Activated T-helper 2 cell treated with anti-CD3 and anti-CD28 coated beads, Interferon-gamma antibody, Interleukin-2, Interleukin-4, amounts not matched to agents 10 μg/mL and 5 μg/mL and 100 μg/mL, durations not matched to agents 14 hours and 24 hours and 36 hours (primary cell): ENCODE measurements at places on chromosomes 5 and 9. TPM values are rescaled to one million over a fixed set of nuclear protein-coding genes. Genes with fewer than 3 reads are reported as not detected.

The PCDHB7 gene
- total RNA-seq: 0.07 TPM in 1 of 2 replicates, not detected in the other

The NRG2 gene
- total RNA-seq: 0.09 TPM in 1 of 2 replicates, not detected in the other

The AJM1 gene
- 5.0 and 5.1 TPM in 2 replicates for total RNA-seq

The MAMDC4 gene
- total RNA-seq: 19.0 and 21.0 TPM in 2 replicates

The GARIN3 gene
- total RNA-seq: 0.23 and 0.30 TPM in 2 replicates

The SLC38A9 gene
- 19.3 and 22.2 TPM in 2 replicates for total RNA-seq

The PCDHGA8 gene
- 0.07 and 0.23 TPM in 2 replicates for total RNA-seq

The EPB41L4B gene
- 1.5 and 1.6 TPM in 2 replicates for total RNA-seq

The MEIKIN gene
- not detected in 2 replicates for total RNA-seq

The PTGDS gene
- total RNA-seq: not detected in 2 replicates

The TAF11L5 gene
- not detected in 2 replicates for total RNA-seq

The ACTBL2 gene
- total RNA-seq: not detected in 2 replicates

The ANKRD18B gene
- total RNA-seq: 1.6 and 2.6 TPM in 2 replicates

The PCDHB6 gene
- not detected in 2 replicates for total RNA-seq

The SLC36A2 gene
- total RNA-seq: not detected in 2 replicates

The STK32A gene
- not detected in 2 replicates for total RNA-seq

The LRRC26 gene
- 0.21 and 0.34 TPM in 2 replicates for total RNA-seq

The SLC45A2 gene
- total RNA-seq: not detected in 2 replicates

The HTR4 gene
- not detected in 2 replicates for total RNA-seq

The SLC22A4 gene
- 1.7 and 2.3 TPM in 2 replicates for total RNA-seq

The PPP3R2 gene
- total RNA-seq: not detected in 2 replicates

The FSD1L gene
- 3.2 and 3.7 TPM in 2 replicates for total RNA-seq

The WDR41 gene
- 50.8 and 54.6 TPM in 2 replicates for total RNA-seq

The GGTA1 gene
- not detected in 2 replicates for total RNA-seq

The FOXD1 gene
- total RNA-seq: 0.11 and 0.25 TPM in 2 replicates

The S1PR3 gene
- 7.1 and 7.5 TPM in 2 replicates for total RNA-seq

The NKD2 gene
- total RNA-seq: 14.4 TPM in 2 replicates

The DNAI1 gene
- total RNA-seq: not detected in 2 replicates

The SLC6A3 gene
- not detected in 2 replicates for total RNA-seq

The ST8SIA4 gene
- 79.1 and 82.3 TPM in 2 replicates for total RNA-seq

The SPAAR gene
- not detected in 2 replicates for total RNA-seq

The C9orf40 gene
- 19.2 and 19.6 TPM in 2 replicates for total RNA-seq

The SLC6A7 gene
- not detected in 2 replicates for total RNA-seq

The GRXCR2 gene
- not detected in 2 replicates for total RNA-seq

The EXD3 gene
- 6.8 and 8.0 TPM in 2 replicates for total RNA-seq

The WDR38 gene
- total RNA-seq: not detected in 2 replicates

The SMIM33 gene
- total RNA-seq: 0.23 and 0.25 TPM in 2 replicates

The LURAP1L gene
- not detected in 2 replicates for total RNA-seq

The C5orf22 gene
- 34.3 and 37.6 TPM in 2 replicates for total RNA-seq

The GBGT1 gene
- total RNA-seq: 6.8 and 7.4 TPM in 2 replicates

The DMRTA1 gene
- total RNA-seq: not detected in 2 replicates

The ELOVL7 gene
- total RNA-seq: 0.68 and 0.90 TPM in 2 replicates

The CCDC192 gene
- not detected in 2 replicates for total RNA-seq

The TRIM41 gene
- total RNA-seq: 32.2 and 33.0 TPM in 2 replicates

The KIAA1958 gene
- 10.7 and 11.4 TPM in 2 replicates for total RNA-seq

The CDO1 gene
- total RNA-seq: 0.18 and 1.2 TPM in 2 replicates

The ANXA2R gene
- 2.1 and 2.5 TPM in 2 replicates for total RNA-seq

The TMC1 gene
- not detected in 2 replicates for total RNA-seq

The CDH10 gene
- not detected in 2 replicates for total RNA-seq

The MSX2 gene
- total RNA-seq: not detected in 2 replicates

The PPP2R2B gene
- total RNA-seq: 0.34 TPM in 1 of 2 replicates, not detected in the other

The SPATA31D4 gene
- not detected in 2 replicates for total RNA-seq

The SEC16A gene
- total RNA-seq: 74.5 and 77.5 TPM in 2 replicates

The ANGPTL2 gene
- not detected in 2 replicates for total RNA-seq
